Mucosa of gallbladder (tissue), 1 donor: ENCODE measurements at places on chromosomes 5 and 9.
A peak's percentile ranks its signal among the peaks of the same experiment; 100 is the strongest.

GRCh38 chr5:43523662-43524072 lies 8.7 kb upstream of the C5orf34 start:
- no peak for DNase-seq

- DNase-seq = no peak
These were observed 31.0 kb upstream of the TCF7 start for GRCh38 chr5:134083517-134083916.

- no peak for DNase-seq
These were observed 240.7 kb upstream of the CLINT1 start for GRCh38 chr5:158099571-158100105.

DNA sequence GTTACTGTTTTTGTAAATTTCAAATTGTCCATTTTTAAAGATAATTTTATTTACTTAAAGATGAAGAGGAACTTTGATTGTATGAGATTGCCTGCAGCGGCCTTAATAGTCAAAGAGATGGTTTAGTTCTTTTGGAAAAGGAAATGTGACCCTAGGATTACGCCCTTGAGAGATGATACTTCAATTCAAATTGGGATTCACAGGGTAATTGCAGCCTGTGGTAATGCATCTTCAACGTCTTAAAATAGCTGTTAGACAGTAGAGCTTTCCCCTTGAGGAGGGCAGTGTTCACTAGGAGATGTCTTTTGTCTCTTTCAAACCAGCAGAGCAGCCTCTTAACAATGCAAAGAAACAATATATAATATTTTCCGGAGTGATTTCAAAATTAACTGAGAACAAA lies 127.1 kb downstream of the TAF11L14 start:
- DNase-seq = no peak

DNA sequence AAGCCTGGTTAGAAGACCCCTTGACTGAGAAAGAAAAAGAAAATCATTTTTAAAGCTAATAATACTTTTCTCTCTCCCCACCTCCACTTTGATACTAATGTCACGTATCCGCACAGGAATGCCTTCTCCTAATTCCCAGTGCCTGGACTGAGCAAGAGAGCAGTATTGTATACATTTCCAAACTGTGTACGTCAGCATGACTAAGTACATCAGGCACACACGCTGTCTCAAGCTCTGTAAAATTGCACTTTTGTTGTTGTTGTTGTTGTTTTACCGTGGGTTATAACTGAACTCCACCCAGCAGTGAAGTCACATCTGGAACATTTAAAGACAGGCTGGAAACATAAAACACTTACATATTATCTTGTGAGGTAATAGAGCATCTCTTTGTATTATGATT lies 407.6 kb downstream of the DNAH5 start:
- DNase-seq = no peak

DNA sequence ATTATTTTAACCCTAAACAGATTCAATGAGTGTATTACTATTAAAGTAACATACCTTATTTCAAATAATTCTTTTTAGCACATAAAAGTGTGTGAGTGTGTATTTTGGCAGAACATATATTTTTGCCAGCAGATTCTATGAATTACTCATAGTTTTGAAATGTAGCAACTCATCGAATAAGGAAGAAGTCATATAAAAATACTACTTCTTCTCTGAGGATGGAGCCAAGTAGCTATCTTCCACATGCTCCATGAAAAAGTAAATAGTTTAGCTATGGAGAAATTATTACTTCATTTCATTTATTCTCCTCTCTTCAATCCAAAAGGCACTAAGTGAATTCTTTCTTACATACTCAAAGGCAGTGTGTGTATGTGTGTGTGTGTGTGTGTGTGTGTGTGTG lies 1090.4 kb upstream of the CDH6 start:
- no peak for DNase-seq

DNA sequence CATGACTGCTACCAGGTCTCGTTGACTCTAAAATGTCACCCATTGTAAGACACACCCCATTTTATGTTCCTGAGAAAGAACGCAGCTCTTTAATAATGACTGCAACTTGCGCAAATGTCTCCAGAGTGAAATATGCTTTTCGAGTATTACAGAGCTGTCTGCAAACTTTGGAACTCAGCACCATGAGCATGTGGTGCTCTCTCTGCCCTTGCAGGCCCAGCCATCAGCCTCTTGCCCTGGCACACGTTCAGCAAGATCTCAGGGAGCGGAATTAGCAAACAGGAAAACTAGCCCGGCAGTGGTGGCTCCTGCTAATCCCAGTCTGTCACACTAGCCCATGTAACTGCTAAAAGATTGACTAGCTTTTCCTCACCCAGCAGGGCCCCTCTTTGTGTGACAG lies 114.5 kb upstream of the SLC1A3 start:
- DNase-seq = no peak

DNA sequence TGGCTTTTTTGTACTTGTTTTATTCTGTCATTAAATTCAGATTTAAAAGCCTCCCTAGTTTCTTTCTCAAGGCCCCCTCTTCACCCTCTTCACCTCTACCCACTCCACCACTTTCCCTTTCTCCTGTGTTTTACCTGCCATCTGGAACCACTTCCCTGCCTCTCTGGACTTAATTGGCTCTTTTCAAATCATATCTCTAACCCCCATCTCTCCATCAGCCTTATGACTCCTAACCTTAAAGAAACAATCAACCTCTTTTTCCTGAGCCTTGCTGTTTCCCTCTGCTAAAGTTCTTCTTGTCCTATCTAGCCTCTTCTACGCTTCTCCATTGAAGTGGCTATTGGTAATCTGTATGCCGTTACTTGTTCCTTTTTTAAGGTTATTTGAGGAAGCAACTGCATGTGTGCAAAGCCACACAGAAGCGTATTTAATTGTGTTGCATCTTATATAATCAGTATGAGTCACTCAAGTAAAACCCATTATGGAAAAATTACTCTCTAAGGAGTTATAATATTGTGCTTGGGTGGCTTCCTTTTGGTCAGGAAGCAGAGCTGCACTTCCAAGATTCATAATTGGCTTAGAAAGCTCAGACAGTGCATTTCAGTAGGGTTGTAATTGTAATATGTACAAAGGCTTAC lies 653.6 kb upstream of the ITGA1 start:
- no peak for DNase-seq

GRCh38 chr9:127528422-127529251 lies 77.3 kb downstream of the LRSAM1 start:
- no peak for DNase-seq

DNA sequence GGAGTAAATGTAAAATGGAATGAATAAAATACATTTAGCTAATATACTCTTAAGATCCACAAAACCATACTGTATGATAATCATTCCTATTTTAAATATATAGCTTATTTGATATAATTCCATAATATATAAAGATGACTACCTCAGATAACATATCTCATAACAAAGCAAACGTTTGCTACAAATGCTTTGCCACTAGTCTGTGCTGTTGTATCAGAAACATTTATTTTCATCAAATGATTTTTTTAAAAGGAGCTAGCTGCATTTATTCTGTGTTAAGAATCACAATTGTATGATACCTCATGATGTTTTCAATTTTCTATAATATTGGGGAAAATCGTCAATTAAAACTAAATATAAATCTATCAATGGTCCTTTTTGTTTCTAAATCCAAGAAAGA lies 567.2 kb downstream of the PTPRD start:
- no peak for DNase-seq

DNA sequence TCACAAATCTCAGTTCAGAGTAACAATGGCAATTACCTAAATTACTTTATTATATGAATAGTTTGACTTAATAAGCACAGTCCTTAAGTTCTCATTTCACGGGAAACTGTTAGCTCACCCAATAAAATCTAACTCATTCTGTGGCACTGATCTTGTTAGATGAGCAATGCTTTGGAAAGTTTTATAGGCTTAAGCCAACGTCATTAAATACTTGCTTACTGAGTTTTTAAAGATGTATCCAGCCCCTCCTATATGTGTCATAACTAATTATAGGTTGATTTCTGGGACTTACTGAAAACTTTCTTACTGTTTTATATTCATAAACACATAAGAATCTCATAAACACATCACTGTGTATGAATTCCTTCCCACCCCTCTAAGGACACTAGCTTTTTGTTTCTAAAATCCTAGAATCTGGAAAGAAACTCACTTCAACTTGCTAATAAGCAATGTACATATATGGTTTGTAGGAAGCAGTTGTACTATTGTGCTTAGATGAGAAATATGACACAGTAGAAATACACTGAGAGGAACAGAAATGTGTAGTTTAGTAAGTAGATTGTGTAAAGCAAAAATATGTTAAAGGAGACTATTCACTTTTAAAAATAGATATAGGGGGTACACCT lies 14.1 kb upstream of the MARCOL start:
- DNase-seq = no peak

- no peak for DNase-seq
These were observed 4.5 kb upstream of the LCP2 start for GRCh38 chr5:170301981-170302652.

DNA sequence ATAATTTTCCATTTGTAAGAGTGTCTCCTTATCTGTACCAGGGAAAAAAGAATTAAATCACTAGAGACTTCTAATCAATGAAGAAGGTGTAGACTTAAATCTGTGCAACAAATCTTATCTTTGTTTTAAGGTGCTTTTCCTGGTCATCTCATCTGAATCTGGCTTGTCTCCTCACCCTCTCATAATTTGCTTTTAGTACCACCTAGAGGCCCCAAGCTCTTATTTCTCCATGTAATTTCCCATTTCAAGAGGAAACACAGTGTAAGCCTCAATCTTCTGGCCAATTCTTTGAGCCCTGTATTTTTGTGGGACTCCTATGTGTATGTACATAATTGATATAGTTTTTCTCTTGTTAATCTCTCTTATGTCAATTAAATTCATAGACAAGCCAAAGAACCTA lies 1975.3 kb upstream of the CDH6 start:
- no peak for DNase-seq

DNA sequence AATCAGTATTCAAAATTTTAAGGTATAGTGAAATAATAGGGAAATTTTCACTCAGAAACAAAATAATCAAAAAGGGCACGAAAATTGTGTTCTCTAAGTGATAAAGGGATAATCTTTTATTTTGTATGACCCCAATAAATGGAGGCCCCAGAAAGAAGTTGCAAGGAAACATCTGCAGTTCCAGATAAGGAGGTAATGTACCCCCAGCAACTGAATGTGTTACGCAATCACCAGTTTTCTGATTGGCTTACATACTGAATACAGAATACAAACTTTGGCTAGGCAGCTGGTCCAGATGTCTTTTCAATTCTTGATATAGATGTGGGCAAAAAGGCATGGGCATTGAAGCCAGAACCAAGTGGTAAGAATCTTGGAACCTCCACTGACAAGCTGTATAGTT lies 1.7 kb upstream of the TOPORS start:
- DNase-seq = no peak

GRCh38 chr5:10538789-10539686 lies 24.8 kb upstream of the ANKRD33B start:
- DNase-seq = no peak

- DNase-seq = no peak
These were observed 37.3 kb upstream of the MAMDC2 start for GRCh38 chr9:70006306-70006705.

DNA sequence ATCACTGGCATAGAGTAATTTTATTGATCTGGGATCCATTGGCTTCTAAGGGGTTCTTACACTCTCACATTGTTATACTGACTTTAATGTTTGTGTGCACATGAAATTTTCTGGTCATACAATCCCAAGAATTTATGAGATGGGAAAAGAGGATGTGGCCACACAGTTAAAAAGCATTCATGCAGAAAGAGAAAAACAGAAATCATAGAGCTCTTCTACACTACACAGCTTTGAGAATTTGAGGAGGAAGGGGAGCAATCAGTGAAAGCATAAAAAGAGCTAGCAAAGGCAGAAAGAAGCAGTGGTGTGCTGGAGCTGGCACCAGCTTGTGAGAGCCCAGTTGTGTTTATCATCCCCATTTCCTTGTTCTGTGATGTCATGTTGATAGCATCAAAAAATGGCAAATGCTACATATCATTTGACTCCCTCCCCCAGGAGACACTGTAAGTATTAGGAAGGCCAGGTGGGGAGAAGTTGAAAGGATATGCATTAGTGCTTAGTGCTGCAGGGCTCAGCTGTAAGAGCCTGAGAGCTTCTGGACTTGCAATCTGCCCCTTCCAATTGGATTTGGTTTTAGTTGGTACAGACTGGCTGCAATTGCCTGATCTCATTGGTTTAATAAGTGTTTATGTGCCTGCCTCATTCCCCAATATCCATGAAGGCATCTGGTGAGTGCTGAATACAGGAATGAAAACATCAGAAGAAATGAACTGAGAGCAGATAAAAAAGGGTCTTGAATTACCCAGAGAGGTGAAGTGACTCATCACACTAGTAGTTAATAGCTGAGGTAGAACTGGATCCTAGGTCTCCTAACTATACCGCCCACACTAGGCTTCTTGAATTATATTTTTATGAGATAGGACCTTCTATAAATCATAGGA lies 30.9 kb downstream of the RHOBTB3 start:
- no peak for DNase-seq

- DNase-seq = no peak
These were observed 65.3 kb downstream of the TSTD2 start for GRCh38 chr9:97567894-97568202.

- DNase-seq = no peak
These were observed 424.8 kb upstream of the SMC2 start for GRCh38 chr9:103669296-103669695.

DNA sequence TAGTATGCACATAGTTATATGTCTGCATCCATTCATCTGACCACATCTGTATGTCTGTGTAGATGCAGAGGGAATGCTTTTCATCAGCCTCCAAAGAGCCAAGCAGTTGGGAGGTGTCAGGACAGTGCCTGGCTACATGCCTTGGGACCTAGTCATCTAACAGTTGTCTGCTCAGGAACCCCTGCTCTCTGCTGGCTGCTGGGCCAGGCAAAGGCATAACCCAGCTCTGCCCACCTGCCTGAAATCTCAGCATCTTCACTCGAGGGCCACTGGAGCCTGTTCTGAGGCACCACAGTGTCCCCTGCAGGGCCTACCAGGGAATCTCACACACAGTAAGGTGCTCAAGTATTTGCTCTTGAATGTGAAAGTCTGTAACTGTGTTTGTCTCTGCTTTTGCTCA lies 3.7 kb downstream of the C9orf50 start:
- no peak for DNase-seq

DNA sequence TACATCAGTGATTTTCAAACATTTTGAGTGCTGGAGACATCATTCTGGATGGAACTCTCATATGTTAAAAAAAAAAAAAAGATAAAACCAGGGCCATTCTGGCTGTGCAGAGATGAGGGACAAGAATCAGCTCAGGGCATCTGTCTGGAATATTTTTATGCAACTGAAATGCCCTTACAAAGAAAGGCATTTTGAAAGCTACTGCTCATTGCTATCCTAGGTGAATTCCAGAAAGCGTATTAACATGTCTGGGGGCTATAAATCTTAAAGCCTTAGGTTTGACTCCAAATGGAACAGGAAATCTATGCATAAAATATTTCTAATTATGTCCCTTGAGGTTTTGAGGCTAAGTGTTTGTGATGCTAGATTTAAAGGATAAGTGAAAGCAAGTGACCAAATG lies 14.9 kb upstream of the PCSK1 start:
- no peak for DNase-seq

GRCh38 chr9:935348-935965 lies 41.0 kb upstream of the DMRT3 start:
- DNase-seq = no peak

GRCh38 chr9:35341585-35341984 lies 148.3 kb upstream of the RUSC2 start:
- peak; percentile 44 for DNase-seq
